ENCODE measurements at places on chromosomes 6 and 20. TPM values are rescaled to one million over a fixed set of nuclear protein-coding genes. Genes with fewer than 3 reads are reported as not detected.

The FBXO30 gene
- total RNA-seq = 92.9 TPM

The BFSP1 gene
- total RNA-seq = 0.41 TPM

The TP53INP2 gene
- 3.7 TPM for total RNA-seq

The SMLR1 gene
- not detected for total RNA-seq

The TRIM15 gene
- total RNA-seq = not detected

The IL20RA gene
- total RNA-seq = 0.41 TPM
